ENCODE measurements at places on chromosomes 6 and 20. TPM values are rescaled to one million over a fixed set of nuclear protein-coding genes. Genes with fewer than 3 reads are reported as not detected.
A peak's percentile ranks its signal among the peaks of the same experiment; 100 is the strongest.

GSTA3 gene
- 5.8 TPM for total RNA-seq

TCP11 gene
- total RNA-seq = 0.67 TPM

DNA sequence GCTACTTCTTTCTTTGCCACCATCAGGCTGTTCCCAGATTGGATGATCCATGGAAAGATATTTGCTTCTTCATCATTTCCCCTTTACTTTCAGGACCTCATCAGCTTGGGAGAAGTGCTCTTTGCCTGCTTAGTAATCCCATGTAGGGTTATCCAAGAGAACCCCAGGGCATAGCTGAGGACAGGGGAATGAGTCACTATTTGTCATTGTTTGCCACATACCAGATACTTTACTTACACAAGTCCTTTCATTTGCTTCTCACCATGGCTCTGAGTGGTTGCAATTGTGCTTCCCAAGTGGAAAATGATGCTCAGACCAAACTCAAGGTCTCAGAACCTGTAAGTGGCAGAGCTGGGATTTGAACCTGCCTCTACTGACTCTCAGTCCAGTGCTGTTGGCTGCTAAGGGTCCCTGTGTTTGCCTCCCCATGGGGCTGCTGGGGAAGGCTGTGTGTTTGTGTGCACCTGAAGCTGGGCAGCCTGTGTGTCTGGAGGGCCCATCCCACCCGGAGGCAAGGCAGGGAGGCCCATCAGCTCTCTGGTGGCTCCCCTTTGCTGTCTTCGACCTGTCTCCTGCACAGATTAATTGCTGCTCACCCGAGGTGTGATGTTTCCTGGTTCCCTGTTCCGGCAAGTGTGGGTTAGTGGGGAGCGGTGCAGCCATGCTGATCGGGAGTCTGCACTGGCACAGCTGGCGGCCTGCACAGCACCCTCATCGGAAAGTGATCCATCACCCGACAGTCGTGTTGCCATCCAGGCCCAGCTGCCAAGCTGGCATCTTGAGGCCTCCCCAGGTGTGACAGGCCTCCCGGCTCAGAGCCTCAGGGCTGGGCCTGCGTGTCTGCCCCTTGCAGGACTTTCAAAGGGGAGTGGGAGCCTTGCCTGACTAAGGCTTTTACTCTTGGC is 228.8 kb downstream of the DHX35 start:
- H3K4me3 ChIP-seq = no peak overlapping the region
- DNase-seq = no peak
- H3K4me1 ChIP-seq = no peaks in the 10 kb centered on the region
- H3K36me3 ChIP-seq = no peaks in the 10 kb centered on the region
- no peaks in the 10 kb centered on the region for H3K27me3 ChIP-seq
- H3K27ac ChIP-seq = no peak overlapping the region

- no peak overlapping the region for H3K27ac ChIP-seq
- no peak overlapping the region for H3K4me3 ChIP-seq
- DNase-seq = no peak
- H3K36me3 ChIP-seq = no peaks in the 10 kb centered on the region
- H3K27me3 ChIP-seq = peaks cover 7% of the 10 kb centered on the region
These were observed 22.3 kb downstream of the TTLL2 start for GRCh38 chr6:167347226-167347625.

DNA sequence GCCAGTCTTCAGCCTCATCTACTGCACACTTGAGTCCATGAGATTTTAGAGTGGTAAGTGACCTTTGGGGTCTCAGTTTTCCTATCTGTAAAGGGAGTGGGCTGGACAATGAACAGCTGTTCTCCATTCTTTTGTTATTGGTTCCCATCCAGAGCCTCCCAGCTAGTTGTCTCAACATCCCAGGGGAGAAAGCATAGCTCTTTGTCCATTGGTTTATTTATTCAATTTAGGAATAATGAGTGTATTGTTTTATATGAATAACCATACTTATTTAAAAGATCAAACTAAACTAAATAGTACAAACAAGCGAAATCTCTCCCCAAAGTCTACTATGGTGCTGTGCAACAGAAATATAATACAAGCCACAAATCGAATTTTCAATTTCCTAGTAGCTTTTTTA is 13.7 kb downstream of the PIGT start:
- peak; percentile 30 for DNase-seq
- no peak overlapping the region for H3K4me3 ChIP-seq
- no peak overlapping the region for H3K27ac ChIP-seq
- peaks cover 2% of the 10 kb centered on the region for H3K36me3 ChIP-seq
- H3K4me1 ChIP-seq = no peaks in the 10 kb centered on the region

GRCh38 chr6:134356405-134356804 is 38.5 kb upstream of the SGK1 start:
- H3K27me3 ChIP-seq = no peaks in the 10 kb centered on the region
- H3K27ac ChIP-seq = no peak overlapping the region
- no peak for DNase-seq

DNA sequence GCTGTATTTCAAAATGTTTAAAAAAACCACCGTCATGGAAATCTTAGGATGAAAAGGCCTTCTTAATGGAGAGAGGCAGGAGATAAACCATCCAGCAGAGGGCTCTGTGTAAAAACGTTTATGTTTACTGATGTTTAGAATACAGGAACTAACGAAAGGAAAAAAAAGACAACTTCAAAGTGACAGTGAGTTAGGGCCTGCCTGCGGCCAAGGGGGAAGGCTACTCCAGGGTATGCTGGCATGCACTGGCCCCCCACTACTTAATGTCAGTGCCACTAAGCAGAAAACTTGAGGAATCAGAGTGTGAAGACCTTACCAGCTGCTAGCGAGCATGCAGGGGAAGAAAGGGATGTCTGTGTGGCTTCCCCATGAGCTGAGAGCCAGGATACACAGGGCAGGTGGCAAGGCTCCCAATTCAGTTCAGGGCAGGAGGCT is 47.7 kb downstream of the AKAP7 start:
- H3K27me3 ChIP-seq = no peaks in the 10 kb centered on the region
- H3K27ac ChIP-seq = no peak overlapping the region
- H3K4me1 ChIP-seq = no peaks in the 10 kb centered on the region
- H3K4me3 ChIP-seq = no peak overlapping the region

- no peaks in the 10 kb centered on the region for H3K4me1 ChIP-seq
- H3K36me3 ChIP-seq = no peaks in the 10 kb centered on the region
- H3K27ac ChIP-seq = no peak overlapping the region
- no peak overlapping the region for H3K4me3 ChIP-seq
These were observed 1340.0 kb upstream of the MAP3K7 start for GRCh38 chr6:91926827-91927226.

DNA sequence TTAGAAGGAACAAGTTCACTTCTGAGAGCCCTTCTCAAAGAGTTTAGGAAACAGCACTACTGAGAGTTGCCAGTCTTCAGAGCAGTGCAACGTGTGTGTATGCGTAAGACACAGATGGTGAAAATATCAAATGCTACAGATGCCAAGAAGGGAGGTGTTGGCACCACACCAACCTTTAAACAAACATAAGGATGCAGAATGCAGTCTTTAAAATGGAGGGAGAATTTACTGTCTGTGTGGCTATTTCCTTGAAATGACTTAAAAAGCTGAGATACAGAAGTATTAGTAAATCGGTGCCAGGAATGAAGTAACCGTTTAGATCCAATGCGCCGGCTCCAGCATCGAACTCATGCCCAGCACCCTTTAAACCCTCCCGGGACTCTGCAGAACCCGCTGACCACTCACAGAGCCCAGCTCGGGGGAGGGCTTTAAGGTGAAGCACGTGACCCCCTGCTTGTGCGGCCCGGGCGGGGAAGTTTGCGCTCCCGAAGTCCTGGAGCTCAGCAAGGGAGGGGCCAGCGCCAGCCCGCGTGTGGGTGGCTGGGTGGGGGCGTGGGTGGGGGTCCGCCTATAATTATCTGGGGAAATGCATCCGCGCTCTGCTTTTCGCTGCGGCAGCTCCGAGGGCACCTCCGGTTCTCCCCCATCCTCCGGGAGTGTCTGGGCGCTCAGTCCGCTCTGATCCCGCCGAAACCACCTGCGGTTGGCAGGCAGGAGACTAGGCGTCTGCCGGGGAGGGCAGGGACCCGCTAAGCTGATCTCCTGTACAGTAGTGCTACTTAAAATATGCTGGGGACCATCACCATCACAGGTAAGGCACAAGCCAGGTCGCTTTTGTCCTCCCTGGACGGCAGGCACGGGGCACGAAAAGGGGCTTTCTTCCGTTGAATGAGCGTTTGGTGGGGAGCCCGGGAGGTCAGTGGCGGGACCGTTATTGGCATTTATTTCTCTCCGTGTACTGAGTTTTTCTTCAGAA is 66.0 kb downstream of the ZBTB2 start:
- no peaks in the 10 kb centered on the region for H3K27me3 ChIP-seq
- DNase-seq = peak; percentile 89
- H3K4me3 ChIP-seq = peak overlapping the region; percentile 46
- no peaks in the 10 kb centered on the region for H3K36me3 ChIP-seq

- no peaks in the 10 kb centered on the region for H3K36me3 ChIP-seq
- H3K27me3 ChIP-seq = no peaks in the 10 kb centered on the region
- no peaks in the 10 kb centered on the region for H3K4me1 ChIP-seq
- H3K27ac ChIP-seq = no peak overlapping the region
- H3K4me3 ChIP-seq = no peak overlapping the region
- peak; percentile 10 for DNase-seq
These were observed 54.6 kb downstream of the PCSK2 start for GRCh38 chr20:17281478-17281877.

Measured in lung (tissue), 17 donors.